T-helper 2 cell treated with Interferon-gamma antibody and Interleukin-4, amounts not matched to agents 100 ng/mL and 5 ng/mL, for 36 hours (primary cell): ENCODE measurements at places on chromosomes 11 and 22. TPM values are rescaled to one million over a fixed set of nuclear protein-coding genes. Genes with fewer than 3 reads are reported as not detected.

The OR6A2 gene
- total RNA-seq: 0.23 TPM in 2 replicates

The GLYATL2 gene
- not detected in 2 replicates for total RNA-seq

The CARD18 gene
- total RNA-seq: not detected in 2 replicates

The SLC22A24 gene
- total RNA-seq: not detected in 2 replicates

The MS4A12 gene
- not detected in 2 replicates for total RNA-seq

The LINC01488 gene
- total RNA-seq: not detected in 2 replicates

The HBE1 gene
- total RNA-seq: not detected in 2 replicates

The PKDREJ gene
- not detected in 2 replicates for total RNA-seq

The PLEKHB1 gene
- total RNA-seq: 3.4 and 5.2 TPM in 2 replicates

The FAT3 gene
- not detected in 2 replicates for total RNA-seq

The E2F8 gene
- total RNA-seq: 41.9 and 42.6 TPM in 2 replicates

The SLC29A2 gene
- 8.0 and 8.1 TPM in 2 replicates for total RNA-seq

The SLC22A9 gene
- not detected in 2 replicates for total RNA-seq

The DGAT2 gene
- 1.9 TPM in 2 replicates for total RNA-seq

The TSSK2 gene
- not detected in 2 replicates for total RNA-seq

The HTR3B gene
- not detected in 2 replicates for total RNA-seq

The SLC43A1 gene
- 25.4 and 26.3 TPM in 2 replicates for total RNA-seq

The SVIP gene
- total RNA-seq: 30.1 and 35.8 TPM in 2 replicates

The FREY1 gene
- total RNA-seq: 2.4 and 4.4 TPM in 2 replicates

The GLB1L2 gene
- total RNA-seq: 2.0 TPM in 2 replicates

The NTM gene
- total RNA-seq: not detected in 2 replicates

The GRIA4 gene
- total RNA-seq: not detected in 2 replicates

The OR8G5 gene
- total RNA-seq: not detected in 2 replicates

The GNAZ gene
- 0.66 and 0.91 TPM in 2 replicates for total RNA-seq

The CCDC88B gene
- total RNA-seq: 132 and 135 TPM in 2 replicates

The ZNF215 gene
- total RNA-seq: 3.3 and 3.4 TPM in 2 replicates

The ENTHD1 gene
- total RNA-seq: 0.14 and 0.18 TPM in 2 replicates

The TUB gene
- 0.23 and 0.25 TPM in 2 replicates for total RNA-seq

The CD6 gene
- total RNA-seq: 336 and 337 TPM in 2 replicates

The LAMTOR1 gene
- 81.2 and 84.5 TPM in 2 replicates for total RNA-seq

The ZC3H12C gene
- total RNA-seq: 1.7 and 1.9 TPM in 2 replicates

The RIC3 gene
- total RNA-seq: 4.7 TPM in 2 replicates

The TMEM121B gene
- total RNA-seq: 0.09 TPM in 2 replicates

The C11orf42 gene
- total RNA-seq: not detected in 2 replicates

The OR2AG1 gene
- total RNA-seq: not detected in 2 replicates

The CNIH2 gene
- 1.5 and 1.6 TPM in 2 replicates for total RNA-seq

The MMP3 gene
- not detected in 2 replicates for total RNA-seq

The OR51E1 gene
- not detected in 2 replicates for total RNA-seq
